ENCODE measurements at places on chromosomes 13 and 19.

GRCh38 chr13:110980921-110981320, 66.1 kb upstream of the ANKRD10 start:
- no peak for DNase-seq

DNA sequence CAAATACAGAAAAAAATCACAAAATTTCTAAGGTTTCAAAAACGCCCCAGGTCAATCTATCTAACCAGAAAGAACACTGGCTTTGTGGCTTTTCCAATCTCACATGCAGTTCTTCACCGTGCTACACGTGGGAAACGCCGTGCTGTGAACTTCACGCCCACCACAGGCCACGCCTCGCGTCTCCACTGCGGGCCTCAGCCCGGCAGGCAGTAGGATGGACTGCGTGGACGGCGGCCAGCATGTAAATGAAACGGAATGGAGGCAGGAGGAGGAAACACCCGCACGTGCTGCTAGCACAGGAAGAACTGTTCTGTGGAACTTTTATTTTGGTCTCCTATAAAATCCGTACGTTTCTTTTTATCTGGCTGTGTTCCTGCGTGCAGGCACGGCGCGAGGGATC, 23.8 kb downstream of the ZNF787 start:
- no peak for DNase-seq

DNA sequence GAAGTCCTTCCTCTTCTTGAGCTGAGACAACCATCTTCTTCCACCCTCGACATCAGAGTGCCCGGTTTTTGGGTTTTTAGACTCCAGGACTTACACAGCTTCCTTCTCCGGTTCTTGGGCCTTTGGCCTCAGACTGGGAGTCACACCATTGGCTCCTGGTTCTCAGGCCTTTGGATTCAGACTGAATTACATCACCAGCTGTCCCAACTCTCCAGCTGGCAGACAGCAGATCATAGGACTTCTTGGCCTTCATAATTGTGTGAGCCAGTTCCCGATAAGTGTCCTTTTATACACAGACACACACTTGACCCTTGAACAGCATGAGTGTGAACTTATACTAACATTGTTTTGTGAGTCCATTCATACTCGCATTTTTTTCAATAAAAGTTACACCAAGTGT, 166.0 kb upstream of the UBL3 start:
- no peak for DNase-seq

- no peak for DNase-seq
These were observed 27.7 kb downstream of the TMEM161A start for GRCh38 chr19:19110410-19111135.

DNA sequence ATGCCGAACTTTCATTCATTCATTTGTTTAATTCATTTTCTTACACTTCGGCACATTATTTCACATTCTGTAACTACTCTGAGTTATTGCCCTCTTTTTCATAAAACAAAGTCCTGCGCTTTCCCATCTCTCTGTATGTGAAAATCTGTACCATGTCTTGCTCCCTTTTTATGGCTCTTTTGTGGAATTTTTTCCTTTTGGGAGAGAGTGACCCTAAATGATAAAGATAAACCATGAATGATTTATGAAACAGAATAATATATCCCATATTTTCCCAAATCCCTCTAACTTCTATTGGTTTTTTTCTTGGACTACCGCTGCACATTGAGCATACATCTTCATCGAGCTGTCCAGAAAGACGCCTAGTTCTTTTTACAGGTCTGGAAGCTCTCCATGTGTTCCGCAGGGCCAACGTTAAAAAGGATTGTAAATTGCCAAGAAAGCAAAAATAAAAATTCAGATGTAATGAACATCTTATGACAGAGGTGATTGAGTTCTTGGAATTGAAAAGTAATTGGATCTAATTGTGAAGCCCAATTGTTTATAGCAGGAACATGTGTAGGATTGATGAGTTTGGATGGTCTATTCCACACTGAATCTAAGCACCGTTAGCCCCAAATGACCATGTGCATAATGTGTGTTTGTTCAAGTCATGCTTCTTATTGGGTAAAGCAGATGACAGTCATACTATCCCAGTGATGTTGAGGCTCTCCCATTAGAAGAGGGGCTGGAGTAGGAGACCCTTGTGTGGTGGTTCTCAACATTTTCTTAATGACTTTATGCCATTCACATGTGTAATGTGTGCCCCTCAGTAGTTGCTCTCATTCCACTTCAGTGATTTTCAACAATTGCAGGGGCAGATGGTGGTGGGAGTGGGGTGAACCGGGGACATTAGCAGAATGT, 378.9 kb downstream of the DLEU7 start:
- DNase-seq = no peak

DNA sequence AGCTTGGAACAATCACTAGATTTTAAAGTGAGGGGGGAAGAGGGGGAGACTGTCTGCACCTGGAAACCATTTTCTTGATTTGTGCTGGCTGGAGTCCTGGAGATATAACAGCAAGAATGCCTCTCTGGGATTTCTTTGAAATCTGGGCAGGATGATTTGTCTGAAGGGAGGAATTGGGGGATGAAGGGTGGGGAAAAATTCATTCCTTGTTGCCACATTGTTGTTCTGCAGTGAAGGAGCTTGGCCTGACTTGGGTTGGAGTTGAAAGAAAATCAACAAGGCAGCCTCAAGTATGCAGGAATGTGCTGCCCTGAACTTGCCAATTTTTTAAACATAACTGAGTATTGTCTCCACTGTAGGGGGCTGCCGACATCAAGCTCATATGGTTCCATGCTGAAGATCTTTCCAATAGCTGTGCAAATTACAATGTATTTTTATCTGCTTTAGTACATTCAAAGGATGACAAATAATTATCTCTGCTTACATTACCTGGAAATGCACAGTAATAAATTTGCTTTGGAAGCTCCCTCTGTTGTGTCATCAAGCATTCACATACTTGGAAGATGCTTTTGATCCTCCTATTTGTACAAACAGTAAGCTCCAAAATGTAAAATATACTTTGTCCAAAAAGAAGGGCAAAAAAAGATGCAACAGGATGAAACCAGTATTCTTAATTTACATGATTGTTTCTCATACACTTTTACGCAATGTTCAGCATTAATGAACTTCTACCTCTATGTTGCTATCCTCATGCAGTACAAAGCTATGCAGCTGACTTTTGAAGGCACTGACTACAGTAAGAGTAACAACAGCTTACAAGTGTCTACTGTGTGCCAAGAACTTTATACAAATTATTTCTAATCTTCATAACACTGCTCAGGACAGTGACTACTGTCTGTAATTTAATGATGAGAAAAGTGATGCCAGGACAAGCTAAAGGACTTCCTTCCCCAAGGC, 627.9 kb upstream of the KLF12 start:
- DNase-seq = no peak
